ENCODE measurements at places on chromosomes 12 and 14.

DNA sequence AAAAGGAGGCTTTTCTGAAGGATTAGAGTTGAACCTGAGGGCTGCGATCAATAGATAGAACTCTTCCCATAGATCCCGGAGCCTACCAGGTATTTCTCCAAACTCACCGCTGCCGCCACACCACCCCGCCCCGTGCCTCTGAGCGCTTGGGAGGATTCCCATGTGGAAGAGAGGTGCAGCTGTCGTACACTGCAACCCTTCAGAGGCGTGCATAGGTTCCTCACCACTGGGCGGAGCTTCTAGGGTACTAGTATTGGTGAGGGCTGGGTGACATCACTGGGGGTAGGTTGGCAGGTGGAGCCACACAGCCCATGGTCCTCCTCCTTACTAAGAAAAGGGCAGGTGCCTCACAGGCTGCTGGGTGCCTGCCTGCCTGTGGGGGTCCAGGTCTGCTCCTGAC lies 127.0 kb downstream of the TSPAN9 start:
- no peak for DNase-seq
- no peak overlapping the region for H3K4me3 ChIP-seq
- H3K4me1 ChIP-seq = peaks cover 5% of the 10 kb centered on the region
- H3K27me3 ChIP-seq = peaks cover 11% of the 10 kb centered on the region

GRCh38 chr12:115313929-115314328 lies 630.0 kb upstream of the TBX3 start:
- no peak overlapping the region for H3K27ac ChIP-seq
- no peaks in the 10 kb centered on the region for H3K27me3 ChIP-seq
- DNase-seq = no peak
- H3K4me1 ChIP-seq = no peaks in the 10 kb centered on the region
- no peak overlapping the region for H3K4me3 ChIP-seq

- H3K27me3 ChIP-seq = no peaks in the 10 kb centered on the region
- no peaks in the 10 kb centered on the region for H3K4me1 ChIP-seq
- no peak for DNase-seq
- no peak overlapping the region for H3K27ac ChIP-seq
These were observed 201.2 kb upstream of the PRICKLE1 start for GRCh38 chr12:42790761-42791151.

DNA sequence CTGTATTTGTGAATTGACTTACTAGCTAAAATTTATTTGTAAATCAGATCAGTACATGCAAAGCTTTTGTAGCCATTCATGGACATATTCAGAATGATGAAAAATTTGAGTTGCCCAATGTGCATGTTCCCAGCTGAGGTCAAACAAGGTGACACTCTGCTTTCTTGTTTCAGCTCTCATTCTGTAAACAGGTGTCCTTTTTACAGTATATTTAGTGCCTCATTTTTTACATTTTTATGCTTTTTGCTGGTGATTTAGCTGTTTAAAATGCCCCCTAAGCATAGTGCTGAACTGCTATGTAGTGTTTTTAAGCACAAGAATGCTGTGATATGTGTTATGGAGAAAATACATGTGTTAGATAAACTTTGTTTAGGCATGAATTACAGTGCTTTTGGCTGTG lies 76.3 kb downstream of the MIA2 start:
- no peak overlapping the region for H3K27ac ChIP-seq
- H3K4me3 ChIP-seq = no peak overlapping the region
- no peaks in the 10 kb centered on the region for H3K27me3 ChIP-seq
- peaks cover 20% of the 10 kb centered on the region for H3K36me3 ChIP-seq

GRCh38 chr14:76938092-76938500 lies 90.4 kb downstream of the IRF2BPL start:
- H3K4me3 ChIP-seq = no peak overlapping the region
- no peaks in the 10 kb centered on the region for H3K27me3 ChIP-seq
- no peak overlapping the region for H3K27ac ChIP-seq
- no peaks in the 10 kb centered on the region for H3K36me3 ChIP-seq
- H3K4me1 ChIP-seq = no peaks in the 10 kb centered on the region
- no peak for DNase-seq

GRCh38 chr12:119796292-119796691 lies 80.8 kb downstream of the CIT start:
- H3K36me3 ChIP-seq = no peaks in the 10 kb centered on the region
- H3K4me1 ChIP-seq = no peaks in the 10 kb centered on the region
- H3K27ac ChIP-seq = no peak overlapping the region
- H3K4me3 ChIP-seq = no peak overlapping the region

DNA sequence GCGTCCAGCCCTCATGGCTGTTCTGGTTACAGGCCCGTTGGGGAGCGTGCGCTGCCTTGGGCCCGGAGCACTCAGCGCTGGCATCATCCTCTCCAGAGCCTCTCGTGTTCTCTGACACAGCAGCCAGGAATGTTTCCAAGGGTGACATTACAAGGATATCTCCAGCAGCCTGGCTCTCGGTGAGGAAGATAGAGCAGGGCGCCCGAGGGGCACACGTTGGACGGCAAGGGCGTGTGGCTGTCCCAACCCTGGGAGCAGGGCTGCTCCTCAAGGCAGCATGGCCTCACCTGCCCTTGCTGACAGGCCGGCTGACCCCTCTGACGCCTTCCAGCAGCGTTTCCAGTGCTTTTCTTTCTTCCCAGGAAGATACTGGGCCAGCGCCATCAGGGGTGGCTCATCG lies 14.4 kb downstream of the LRCOL1 start:
- no peaks in the 10 kb centered on the region for H3K36me3 ChIP-seq
- H3K4me3 ChIP-seq = no peak overlapping the region
- H3K27me3 ChIP-seq = peaks cover 3% of the 10 kb centered on the region
- no peak for DNase-seq

- no peaks in the 10 kb centered on the region for H3K36me3 ChIP-seq
- no peak overlapping the region for H3K27ac ChIP-seq
- no peak for DNase-seq
- no peaks in the 10 kb centered on the region for H3K27me3 ChIP-seq
- no peaks in the 10 kb centered on the region for H3K4me1 ChIP-seq
These were observed 31.2 kb downstream of the GSC start for GRCh38 chr14:94738751-94739150.

GRCh38 chr14:30874999-30875787 lies 834 bp downstream of the COCH start:
- H3K4me3 ChIP-seq = peak overlapping the region; percentile 37
- H3K4me1 ChIP-seq = peaks cover 10% of the 10 kb centered on the region
- no peak for DNase-seq
- peaks cover 28% of the 10 kb centered on the region for H3K27me3 ChIP-seq
- no peak overlapping the region for H3K27ac ChIP-seq
- no peaks in the 10 kb centered on the region for H3K36me3 ChIP-seq

GRCh38 chr12:93583627-93584392 lies 11.3 kb downstream of the SOCS2 start:
- no peak overlapping the region for H3K27ac ChIP-seq
- DNase-seq = no peak
- no peaks in the 10 kb centered on the region for H3K27me3 ChIP-seq

DNA sequence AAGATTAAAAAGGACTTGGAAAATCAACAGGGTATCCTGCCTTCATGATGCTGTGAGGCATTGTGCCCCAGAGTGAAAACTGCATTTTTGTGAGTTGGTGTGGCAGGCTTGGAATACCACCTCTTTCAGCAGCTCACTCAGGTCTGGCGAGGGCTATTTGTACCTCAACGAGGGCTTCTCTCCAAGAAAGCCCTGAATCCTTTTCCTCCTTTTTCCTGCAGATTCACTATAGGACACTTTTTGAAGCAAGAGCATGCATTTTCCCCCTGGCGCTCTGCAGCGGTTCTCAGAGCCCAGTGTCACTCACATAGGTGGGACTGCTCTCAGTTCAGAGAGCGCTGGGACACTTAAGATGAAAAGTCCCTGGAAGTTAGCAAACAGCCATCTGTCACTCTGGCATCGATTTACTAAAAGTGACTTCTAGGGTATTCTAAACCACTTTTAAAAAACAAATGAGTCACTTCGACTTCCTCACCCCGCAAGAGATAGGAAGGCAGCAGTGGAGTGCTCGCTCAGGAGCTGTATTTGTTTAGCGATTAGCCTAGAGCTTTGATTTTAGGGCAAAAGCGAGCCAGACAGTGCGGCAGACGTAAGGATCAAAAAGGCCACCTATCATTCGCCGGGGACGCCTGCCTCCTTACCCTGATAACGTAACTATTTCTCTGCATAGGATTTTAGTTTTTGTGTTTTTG lies 782 bp upstream of the LGR5 start:
- H3K27ac ChIP-seq = no peak overlapping the region
- H3K4me3 ChIP-seq = no peak overlapping the region
- no peaks in the 10 kb centered on the region for H3K36me3 ChIP-seq
- DNase-seq = no peak

- DNase-seq = no peak
- H3K27me3 ChIP-seq = no peaks in the 10 kb centered on the region
- H3K36me3 ChIP-seq = no peaks in the 10 kb centered on the region
- H3K27ac ChIP-seq = no peak overlapping the region
These were observed 114.5 kb downstream of the RAD51B start for GRCh38 chr14:67934087-67934486.
